Breast epithelium (tissue), 4 donors: ENCODE measurements at places on chromosomes 3 and 15. TPM values are rescaled to one million over a fixed set of nuclear protein-coding genes. Genes with fewer than 3 reads are reported as not detected.

DNA sequence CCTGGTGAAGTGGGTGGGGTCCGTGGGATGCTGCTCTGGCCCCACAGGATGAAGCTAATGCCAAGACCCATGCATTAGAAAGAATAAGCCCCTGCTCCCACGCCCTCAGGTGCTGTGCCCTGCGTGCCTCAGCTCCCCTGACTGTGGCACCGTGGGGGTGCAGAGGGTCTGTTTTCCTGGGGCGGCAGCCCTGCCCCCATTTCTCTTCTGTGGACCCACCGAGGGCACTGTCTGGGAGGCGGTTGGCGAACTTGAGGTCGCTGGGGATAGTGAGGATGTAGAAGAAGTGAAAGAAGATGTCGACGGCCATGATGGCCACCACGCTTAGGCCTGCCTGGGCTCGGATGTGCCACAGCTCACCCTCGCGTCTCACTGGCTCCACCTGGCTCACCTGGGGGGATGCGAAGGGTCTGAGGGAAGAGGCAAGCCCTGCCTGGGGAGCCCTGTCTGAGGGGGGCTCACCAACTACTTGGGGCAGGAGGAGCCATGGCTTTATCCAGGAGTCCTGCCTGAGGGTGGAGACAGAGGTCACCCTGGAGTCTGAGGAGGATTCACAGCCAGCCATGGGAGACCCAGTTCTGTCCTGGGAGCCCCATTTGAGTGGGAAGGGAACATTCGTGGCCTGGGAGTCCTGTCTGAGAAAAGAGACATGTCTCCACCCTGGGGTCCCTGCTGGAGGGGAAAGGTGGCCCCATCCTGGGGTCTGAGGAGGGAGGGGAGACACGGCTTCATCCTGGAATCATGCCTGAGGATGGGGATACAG is 5.1 kb downstream of the HHATL start:
- H3K27ac ChIP-seq = no peak overlapping the region
- H3K36me3 ChIP-seq = no peaks in the 10 kb centered on the region
- H3K27me3 ChIP-seq = no peaks in the 10 kb centered on the region
- H3K4me1 ChIP-seq = no peaks in the 10 kb centered on the region
- H3K4me3 ChIP-seq = no peak overlapping the region

EFHB gene
- not detected for total RNA-seq

- H3K27ac ChIP-seq = no peak overlapping the region
- H3K4me1 ChIP-seq = no peaks in the 10 kb centered on the region
These were observed 28.3 kb upstream of the LYZL4 start for GRCh38 chr3:42438758-42439157.

DNA sequence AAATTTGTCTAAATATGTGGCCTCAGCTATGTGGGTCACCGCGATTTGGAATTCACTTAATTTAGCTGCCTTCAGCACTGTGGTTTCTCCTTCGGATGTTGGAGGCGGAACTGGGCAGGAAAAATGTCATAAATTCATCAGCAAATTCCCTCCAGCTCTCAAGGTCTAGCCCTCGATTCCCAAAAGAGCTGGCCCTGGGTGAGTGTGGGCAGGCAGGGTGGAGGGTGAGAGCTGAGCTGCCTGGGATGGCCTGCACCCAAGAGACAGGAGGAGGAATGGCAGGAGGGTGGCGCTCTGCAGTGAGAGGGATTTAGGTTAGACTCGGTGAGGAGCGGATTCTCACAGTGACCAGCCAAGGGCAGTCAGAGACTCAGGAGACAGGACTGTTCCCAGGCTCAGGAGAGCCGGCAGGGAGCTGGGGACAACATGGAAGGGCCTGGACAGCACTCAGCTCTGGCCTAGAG is 57.1 kb downstream of the FEM1B start:
- H3K4me3 ChIP-seq = peak overlapping the region; percentile 22
- peak; percentile 72 for DNase-seq
- H3K36me3 ChIP-seq = no peaks in the 10 kb centered on the region
- peak overlapping the region; percentile 86 for H3K27ac ChIP-seq
- H3K4me1 ChIP-seq = peaks cover 21% of the 10 kb centered on the region

DNA sequence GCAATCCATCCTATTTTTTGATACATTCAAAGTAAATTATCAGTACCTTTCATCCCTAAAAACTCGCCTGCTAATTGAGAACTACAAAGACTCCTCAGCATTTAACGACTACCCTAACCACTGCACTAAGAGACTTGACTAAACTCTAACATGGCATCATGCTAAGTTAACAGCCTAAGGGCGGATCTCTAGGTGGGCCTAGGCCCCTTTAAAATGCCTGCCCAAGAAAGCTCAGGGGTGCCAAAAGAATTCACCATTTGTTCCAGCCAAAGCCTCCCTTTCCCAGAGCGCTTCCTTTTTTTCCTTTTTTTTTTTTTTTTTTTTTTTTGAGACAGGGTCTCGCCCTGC is 568 bp upstream of the NEK4 start:
- H3K4me3 ChIP-seq = peak overlapping the region; percentile 91
- peak overlapping the region; percentile 73 for H3K27ac ChIP-seq
- H3K4me1 ChIP-seq = peaks cover 9% of the 10 kb centered on the region

GRCh38 chr15:78105476-78106241 is 13.3 kb downstream of the SH2D7 start:
- H3K36me3 ChIP-seq = no peaks in the 10 kb centered on the region
- H3K4me1 ChIP-seq = no peaks in the 10 kb centered on the region
- no peak for DNase-seq
- no peaks in the 10 kb centered on the region for H3K27me3 ChIP-seq
- H3K4me3 ChIP-seq = no peak overlapping the region

- H3K36me3 ChIP-seq = no peaks in the 10 kb centered on the region
- H3K27me3 ChIP-seq = no peaks in the 10 kb centered on the region
- DNase-seq = no peak
- peak overlapping the region; percentile 23 for H3K27ac ChIP-seq
- no peaks in the 10 kb centered on the region for H3K4me1 ChIP-seq
These were observed 2.5 kb upstream of the TLNRD1 start for GRCh38 chr15:80998251-80998650.

DNA sequence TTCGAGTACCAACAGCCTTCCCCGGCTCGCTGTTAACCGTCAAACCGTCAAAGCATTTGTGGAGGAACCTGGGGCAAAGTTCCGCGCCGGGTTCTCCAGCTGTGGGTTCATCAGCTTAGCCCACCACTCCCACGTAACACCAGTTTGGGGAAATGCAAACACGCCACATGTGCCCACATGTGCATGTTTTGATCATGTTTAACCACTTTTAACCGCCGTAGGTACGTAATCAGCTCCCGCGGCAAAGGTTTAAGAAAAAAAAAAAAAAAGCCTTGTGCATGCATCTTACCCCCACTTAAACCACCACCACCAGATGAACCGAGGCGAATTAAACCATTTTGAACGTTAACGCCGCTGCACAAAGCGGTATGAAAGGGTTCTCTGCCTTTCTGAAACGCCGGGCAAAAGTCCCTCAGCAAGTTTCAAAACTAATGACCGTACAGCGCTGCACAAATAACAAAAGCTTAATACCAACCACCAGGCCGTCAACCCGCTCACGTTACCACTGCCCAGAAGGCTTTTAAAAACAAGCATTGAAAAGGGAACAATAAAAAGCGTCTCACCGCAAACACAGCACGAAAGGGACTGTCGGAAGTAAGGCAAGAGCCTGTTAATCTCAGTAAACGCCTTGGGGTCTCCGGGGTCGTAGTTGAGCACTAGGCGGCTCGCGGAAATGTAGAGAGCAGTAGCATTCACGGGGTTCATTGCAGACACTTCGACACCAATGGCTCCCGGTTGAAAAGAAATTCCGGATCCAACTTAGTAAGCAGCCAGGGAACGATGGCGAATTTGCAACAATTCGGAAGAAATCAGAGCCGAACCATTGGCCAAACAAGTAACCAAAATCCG is 1.5 kb downstream of the MSL2 start:
- H3K4me3 ChIP-seq = peak overlapping the region; percentile 99
- H3K36me3 ChIP-seq = no peaks in the 10 kb centered on the region
- H3K27ac ChIP-seq = peak overlapping the region; percentile 100
- H3K4me1 ChIP-seq = peaks cover 3% of the 10 kb centered on the region
- no peak for DNase-seq
